ENCODE measurements at places on chromosomes 2 and 18.

GRCh38 chr2:54455131-54455562 is 980 bp upstream of the SPTBN1 start:
- peak; percentile 58 for DNase-seq

DNA sequence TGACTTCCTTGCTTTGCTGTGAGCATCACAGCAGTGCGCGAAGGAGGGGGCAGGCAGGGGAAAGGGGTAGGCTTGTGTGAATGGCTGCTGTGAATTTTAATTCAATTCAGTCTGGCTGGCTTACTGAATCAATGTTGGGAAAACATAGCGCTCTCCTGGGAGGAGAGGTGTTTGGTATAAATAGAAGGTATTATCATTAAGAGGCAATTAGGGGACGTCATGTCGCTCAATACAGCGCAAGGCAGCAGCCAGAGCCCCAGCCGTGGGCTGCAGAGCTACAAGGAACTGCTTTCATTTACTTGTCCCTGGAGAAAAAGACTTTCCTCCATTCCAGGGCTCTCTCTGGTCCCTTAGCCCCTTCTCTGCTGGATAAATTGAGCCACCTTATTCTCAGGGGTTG is 181.4 kb upstream of the MSH6 start:
- peak; percentile 23 for DNase-seq

- DNase-seq, result no peak
These were observed 8.4 kb upstream of the CD226 start for GRCh38 chr18:69956057-69956456.

DNA sequence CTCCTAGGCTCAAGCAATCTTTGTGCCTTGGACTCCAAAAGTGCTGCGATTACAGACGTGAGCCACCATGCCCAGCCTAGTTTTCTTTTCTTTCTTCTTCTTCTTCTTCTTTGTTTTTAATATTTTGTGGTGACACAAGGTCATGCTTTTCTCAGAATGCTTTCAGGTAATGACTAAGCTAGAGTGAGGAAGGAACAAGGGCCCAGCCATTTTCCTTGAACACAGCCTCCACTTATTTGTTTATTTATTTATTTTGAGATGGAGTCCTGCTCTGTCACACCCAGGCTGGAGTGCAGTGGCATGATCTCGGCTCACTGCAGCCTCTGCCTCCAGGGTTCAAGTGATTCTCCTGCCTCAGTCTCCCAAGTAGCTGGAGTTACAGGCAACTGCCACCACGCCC is 74.3 kb upstream of the ST3GAL5 start:
- DNase-seq, result no peak

DNA sequence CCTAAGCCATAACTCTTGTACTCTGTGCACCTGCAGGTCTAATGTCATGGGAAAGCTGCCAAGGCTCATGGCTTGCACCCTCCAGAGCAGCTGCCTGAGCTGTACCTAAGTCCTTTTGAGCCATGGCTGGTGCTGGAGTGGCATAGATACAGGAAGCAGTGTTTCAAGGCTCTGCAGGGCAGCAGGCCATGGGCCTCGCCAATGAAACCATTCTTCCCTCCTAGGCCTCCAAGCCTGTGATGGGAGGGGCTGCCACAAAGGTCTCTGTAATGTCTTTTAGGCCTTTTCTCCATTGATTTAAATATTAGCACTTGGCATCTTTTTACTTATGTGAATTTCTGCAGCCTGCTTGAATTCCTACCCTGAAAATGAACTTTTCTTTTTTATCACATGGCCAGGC is 108.5 kb downstream of the PTH2R start:
- no peak for DNase-seq

GRCh38 chr2:146741260-146741659 is 1103.6 kb upstream of the ACVR2A start:
- DNase-seq, result no peak

DNA sequence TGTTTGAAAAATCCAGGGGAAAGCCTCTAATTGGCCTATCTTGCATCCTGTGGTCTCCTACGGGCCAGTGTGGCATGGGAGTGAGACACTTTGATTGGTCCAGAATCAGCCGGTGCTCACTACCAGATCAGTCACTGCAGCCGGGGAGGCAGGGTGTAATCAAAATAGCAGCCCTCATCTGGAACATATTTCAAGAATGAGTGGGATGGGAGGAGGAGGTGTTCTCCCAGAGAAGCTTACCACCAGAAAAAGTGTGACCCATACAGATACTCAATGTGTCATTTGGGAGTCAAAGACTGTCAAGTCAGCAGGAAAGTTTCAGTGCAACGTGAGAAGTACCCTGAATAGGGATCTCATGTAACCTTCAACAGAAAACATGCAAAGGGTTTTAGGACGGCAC is 393.9 kb upstream of the SLC14A2 start:
- DNase-seq, result no peak

DNA sequence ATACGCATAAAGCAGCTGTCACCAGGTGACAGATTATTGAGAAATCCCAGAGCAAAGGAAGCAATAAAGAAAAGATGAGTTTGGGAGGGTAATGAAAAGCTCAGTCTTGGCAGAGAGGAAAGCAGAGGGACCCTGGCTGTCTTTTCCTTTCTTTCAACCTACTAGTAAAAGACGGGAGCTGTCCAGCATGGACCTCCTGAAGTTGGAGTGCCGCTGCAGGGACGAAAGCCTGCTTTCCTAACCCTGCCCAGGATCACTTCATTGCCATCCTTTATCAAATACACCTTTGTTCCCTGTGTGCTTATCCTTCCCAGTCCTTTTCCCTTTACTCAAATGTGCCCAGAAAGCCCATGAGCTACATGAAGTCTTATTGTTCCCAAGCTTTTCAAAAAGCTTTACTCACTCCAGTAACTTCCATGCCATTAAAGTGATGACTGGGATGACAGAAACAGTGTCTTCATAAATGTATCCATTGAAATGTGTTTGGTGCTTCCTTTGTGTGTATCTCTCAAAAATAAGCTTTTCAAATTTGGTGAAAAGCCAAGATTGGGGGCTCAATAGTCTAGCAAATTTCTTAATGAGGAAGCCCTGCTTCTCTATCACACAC is 3.7 kb upstream of the SPR start:
- no peak for DNase-seq

DNA sequence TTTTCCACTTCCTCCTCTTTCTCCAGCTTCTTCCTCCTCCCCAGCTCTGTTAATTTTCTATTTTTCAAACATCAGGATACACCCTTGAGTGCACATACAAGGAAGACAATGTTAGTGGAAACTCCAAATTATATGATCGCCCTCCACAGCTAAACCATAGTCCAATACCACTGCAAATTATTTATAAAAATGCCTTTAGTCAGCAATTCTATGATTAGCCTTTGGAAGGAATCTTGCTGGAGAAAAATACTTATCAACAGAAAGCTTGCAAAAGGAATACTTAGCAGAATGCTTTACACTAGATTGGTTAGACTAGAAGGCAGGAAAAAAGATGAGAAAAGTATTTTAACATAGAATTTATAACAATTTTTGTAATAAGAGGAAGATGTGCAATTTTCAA is 178.9 kb downstream of the FAM124B start:
- no peak for DNase-seq

- DNase-seq, result no peak
These were observed 129.3 kb upstream of the EPAS1 start for GRCh38 chr2:46167924-46168323.
